ENCODE measurements at places on chromosomes 2 and 18.

DNA sequence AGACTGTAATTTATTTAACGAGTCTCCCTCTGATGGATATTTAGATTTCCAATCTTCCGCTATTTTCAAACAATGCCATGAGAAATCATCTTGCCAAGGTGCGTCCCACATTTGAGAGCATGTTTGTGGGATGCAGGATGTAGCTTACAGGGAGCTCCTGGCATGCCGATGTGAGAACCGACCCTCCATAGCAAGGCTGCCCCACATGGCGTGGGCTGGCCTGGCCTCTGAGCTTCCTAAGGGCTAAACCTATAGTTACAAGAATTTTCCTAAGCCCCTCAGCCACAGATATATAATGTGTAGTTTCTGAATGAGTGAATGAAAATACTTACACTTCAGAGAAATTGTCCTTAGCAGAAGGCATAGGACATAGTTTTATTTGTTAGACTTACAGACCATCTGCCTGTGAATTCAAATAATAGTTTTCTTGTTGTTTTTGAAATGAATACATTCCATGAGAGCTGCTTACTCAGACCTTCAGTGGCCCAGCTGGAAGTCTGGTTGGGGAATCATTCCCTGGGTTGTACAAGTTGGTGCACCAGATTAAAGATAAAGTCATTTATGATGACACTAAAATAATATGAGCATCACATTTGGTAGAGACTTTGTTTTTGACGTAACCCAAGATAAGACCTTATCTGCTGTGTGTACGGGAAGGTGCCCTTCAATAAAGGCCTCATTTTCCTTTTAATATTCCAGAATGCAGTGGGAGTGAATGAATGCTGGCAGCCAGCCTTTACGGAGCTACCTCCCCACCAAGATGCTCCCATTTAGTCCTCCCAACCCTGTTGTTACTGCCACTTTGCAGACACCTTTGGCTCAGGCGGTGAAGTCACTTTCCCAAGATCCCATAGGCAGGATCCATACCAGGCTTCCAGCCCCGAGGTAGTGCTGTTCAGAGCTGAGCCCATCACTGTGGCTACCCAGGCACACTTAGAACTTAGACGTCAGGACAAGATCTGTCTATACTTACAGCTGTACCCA is 107.1 kb downstream of the GLI2 start:
- DNase-seq, result no peak

- DNase-seq, result no peak
These were observed 47.2 kb downstream of the VIL1 start for GRCh38 chr2:218465987-218466633.

- no peak for DNase-seq
These were observed 203.6 kb upstream of the GALNT5 start for GRCh38 chr2:157053876-157054275.

- DNase-seq, result no peak
These were observed 499.8 kb downstream of the SUCLG1 start for GRCh38 chr2:83959266-83959665.

DNA sequence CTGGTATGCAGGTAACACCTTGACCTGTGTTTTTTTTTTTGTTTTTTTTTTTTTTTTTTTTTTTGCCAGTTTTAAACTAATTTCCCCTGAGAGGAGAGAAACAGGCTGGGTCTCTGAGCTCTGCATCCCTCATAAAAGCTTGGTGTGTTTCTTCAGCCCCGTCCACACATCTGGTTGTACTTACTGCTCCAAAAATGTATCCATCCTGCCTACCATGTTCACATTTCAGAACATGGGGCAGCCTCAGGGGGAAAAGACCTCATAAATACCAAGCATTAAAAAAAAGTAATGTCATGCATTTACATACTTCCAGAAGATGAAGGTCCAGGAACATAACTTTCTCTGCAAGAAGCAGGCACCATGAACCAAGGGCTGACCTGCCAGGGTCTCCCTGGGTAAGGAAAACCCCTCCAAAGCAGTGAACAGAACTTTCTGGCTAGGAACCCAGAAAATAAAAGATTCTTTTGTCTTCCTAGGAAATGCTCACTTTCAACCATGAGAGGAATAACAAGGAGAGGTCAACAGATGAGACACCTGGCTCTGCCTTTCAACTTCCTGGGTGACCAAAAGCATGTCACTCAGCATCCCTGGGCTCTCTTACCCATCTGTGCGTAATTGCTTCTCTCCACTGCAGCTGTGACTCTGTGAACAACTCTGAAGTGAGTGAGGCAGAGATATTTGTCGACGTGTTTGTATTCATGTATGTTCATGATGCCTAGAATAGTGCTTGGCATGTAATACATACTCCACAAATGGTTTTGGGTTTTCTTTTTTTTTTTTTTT is 118.6 kb downstream of the MCFD2 start:
- DNase-seq, result no peak

DNA sequence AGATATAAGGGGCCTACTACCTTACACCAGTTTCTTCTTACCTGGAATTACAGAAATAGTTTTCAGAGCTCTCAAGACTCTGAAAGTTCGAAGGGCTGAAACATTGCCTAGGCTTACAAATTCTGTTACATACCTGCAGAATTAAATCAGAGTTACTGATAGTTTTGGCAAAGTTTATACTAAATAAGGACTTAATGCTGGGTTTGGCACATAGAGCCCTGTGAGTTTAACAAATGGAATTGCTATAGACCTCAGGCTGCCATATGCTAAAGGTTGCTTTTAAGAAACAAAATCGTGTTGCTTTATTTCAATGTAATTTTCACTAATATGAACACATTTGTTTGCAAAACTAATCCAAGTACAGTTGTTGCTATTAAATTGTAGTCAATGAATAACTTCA is 40.1 kb downstream of the SCN3A start:
- DNase-seq, result no peak

DNA sequence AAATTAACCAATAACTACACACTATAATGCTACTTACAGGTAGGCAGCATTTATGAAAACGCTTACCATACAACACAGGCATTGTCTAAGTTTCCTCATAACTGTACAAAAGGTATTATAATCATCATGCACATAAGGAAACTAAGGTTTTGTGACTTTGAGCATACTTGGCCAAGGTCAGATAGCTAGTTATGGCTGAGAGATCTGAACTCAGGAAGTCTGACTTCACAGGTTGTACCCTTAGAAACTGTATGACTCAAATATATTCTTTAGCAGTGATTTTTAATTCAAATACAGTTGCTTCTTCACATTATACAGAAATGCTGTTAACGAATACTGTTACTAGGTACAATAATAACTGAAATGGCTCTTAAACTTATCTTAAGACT is 89.3 kb downstream of the TRIP12 start:
- no peak for DNase-seq

DNA sequence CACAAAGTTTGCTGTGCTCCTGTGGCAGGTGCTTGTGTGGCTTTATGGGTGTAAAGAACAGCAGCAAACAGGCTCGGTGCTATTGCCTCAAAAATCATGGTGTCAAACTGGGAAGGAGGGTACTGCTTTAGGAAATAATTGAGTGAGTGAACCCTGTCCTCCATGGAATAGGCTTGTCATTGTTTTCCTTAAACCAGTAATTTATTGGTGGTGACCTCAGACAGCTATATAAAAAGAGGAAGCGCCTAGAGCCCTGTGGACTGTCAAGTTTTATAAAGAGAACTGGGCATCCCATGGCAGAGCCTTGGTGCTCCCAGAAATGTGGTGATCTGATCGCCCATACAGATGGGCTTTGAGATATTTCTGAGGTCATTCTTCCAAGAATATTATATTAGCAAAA is 4.7 kb upstream of the CXCR4 start:
- no peak for DNase-seq

GRCh38 chr2:176260689-176261088 is 8.6 kb upstream of the MTX2 start:
- no peak for DNase-seq

DNA sequence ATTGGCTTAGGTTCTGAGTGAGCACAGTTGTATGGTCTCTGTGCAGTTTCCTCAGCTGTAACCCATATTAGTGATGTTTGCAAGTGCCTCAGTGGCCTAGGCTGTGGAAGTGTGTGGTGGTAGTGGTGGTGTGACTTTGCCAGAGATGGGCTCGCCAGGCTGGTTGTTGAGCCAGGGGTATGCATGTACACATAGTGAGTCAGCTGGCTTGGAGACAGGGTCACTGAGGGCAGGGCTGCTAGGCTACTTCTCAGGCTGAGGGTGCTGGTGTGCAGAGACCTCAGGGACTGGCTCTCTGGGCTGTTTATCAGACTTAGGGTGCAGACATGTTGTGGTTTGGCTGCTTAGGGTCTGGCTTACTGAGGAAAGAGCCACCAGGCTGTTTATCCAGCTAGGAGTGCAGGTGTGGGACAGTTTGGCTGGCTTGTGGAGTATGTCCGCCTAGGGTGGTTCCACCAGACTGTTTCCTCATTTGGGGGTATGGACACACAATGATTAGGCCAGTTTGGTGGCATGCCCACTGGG is 15.0 kb downstream of the APLF start:
- no peak for DNase-seq

DNA sequence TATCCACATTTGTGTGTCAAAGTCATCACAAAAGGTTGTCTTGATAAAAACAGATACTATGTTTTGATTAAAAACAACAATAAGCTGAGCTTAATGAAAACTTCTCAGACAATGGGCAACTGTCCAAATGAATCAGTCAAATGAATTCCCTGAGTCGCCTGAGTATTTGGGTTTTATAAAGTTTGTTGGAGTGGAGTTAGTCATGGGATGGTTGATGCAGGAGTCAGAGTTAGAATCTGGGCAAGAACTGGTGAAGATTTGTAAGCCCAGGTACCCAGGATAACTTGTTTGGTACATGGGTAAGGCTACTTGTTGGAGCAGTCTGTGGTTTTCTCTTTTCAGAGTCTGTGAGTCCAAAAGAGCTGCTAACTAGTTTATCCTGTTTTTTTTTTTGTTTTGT is 34.4 kb upstream of the RAPGEF4 start:
- no peak for DNase-seq

DNA sequence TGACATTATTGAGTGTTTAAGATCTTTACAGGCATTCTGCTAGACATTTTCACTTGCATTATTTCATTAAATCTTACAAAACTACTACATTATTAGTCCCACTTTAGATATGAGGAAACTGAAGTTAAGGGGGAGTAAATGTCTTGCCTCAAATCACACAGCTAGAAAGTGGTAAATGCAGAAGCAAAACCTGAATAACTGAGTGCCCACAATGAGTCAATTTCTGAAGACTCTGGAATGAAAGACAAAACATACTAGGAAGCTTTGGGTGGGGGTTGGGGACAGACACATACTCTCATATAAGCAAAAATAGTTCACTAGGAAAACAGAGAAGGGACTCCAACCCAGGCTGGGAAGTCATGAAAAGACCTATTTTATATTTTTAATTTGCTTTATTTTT is 214.4 kb upstream of the LRATD1 start:
- no peak for DNase-seq

- DNase-seq, result no peak
These were observed 110.9 kb downstream of the NAB1 start for GRCh38 chr2:190759749-190760213.

DNA sequence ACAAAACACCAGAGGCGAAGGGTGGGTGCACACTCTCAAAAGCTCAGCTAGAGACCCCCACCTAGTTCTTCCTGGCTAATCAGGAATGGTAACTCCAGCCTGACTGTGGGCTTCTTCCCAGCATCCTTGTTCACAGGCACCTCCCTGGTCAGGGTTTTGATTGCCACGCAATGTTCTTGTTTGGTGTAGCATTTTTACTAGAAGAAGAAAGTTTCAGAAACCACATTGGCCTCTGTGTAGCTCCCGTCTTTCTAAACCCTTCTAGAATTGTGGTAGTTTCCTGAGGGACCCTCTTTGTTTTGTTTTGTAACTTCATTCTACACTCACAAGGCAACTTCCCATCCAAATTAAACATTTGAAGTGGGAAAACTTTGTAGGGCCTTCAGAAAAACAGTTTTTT is 254.5 kb upstream of the EPAS1 start:
- DNase-seq, result no peak

- no peak for DNase-seq
These were observed 109.9 kb upstream of the COPS8 start for GRCh38 chr2:236975766-236976165.

DNA sequence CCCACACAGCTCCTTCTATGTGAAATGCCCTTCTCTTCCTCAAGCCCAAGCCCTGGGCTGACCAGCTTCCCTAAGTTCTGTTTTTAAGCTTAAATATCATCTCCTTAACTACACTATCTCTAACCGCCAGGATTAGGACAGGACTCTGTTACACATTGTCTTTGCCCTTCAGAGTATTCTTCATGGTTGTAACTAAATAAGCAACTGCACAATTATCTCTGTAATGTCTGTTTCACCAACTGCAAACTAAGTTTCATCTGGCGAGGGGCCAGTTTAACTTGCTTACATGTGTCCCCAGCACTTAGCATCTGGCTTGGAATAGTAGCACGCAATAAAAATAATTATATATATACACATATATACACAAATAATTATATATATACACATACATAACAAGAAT is 1.1 kb upstream of the ERMN start:
- DNase-seq, result no peak

DNA sequence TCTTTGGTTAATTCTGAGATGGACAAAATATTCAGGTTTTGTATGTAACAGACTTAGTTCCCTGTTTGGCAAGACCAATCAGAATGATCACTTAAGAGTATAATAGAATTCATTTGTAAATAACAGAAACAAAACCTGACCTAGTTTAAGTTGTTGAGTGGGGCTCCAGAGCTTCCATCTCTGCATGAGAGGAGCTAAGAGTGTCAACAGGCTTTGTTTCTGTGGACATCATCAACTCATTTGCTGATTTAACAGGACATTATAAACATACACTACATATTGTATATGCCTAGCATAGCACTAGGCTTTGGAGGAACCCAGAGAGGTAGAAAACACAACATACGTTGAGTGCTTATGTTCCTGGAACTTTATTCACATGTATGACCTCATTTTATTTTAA is 75.3 kb upstream of the TRIB2 start:
- no peak for DNase-seq

- no peak for DNase-seq
These were observed 1.7 kb downstream of the HNRNPLL start for GRCh38 chr2:38600921-38601455.

DNA sequence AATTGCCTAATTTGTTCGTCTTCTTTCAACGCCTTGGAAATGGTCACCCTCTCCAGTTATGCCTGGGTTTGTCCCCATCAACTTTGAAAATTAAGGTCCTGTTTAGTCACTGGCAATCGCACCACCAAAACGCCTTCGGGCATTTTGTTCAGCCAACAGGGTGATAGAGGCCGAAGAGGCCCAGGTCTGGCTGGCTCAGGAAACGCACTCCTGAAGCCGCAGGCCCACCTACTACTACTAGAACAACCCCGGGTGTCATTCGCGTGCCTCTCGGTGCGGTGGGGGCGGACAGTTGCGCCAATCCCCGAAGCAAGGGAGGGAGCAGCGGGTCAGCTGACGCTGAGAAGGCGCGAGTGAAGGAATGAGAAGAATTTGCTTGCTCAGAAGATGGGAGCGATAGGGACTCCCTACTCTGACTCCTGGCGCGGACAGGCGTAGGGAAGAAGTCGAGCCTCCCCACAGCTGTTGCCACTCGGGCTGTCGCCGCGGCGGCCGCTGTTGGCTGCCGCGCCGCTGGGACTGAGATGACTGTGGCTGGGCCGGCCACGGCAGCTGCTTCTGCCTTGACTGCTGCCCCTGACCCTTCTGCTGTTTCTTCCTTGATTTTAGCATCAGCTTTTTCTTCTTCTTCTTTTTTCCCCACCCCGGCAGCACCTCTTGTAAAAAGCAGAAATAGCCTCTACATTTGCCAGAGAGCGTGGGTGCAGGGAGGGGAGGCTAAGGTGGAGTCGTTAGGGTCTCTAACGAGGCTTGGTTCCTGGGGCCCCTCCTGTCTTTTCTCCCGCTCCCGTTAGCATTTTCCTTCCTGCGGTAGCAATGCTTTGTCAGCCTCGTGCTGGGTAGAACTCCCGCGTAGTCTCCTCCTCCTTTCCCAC is 387.6 kb downstream of the FIGN start:
- peak; percentile 14 for DNase-seq
